ENCODE measurements at places on chromosomes 3 and 15. TPM values are rescaled to one million over a fixed set of nuclear protein-coding genes. Genes with fewer than 3 reads are reported as not detected.
A peak's percentile ranks its signal among the peaks of the same experiment; 100 is the strongest.

DNA sequence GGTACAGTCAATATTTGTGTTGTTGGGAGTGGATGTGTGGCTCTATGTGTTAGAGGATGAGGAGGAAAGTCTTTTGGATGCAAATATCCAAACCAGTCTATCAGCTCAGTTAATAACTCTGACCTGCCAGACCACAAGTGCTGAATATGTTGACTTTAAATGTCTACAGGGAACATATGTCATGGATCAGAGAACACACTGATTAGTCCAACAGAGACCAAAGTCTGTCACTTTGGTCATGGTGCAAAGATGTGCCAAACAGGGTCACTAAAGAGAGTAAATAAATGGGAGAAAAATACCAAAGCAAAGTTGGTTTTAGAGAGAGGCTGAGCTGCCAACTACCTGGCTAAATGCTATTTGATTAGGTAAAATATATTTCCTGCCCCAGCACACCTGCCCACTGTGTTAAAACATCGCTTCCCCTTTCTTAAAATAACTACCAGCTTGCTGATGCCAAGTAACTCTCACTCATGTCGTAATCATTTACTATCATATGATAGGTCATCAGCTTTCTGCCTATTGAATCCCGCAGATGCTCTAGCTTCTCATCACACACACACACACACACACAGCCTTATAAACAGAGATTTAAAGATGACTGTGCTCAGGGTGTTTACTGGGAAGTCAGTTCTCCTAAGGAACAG lies 173.3 kb downstream of the PDZRN3 start:
- DNase-seq, result no peak

The FEZF2 gene
- total RNA-seq, result not detected

DNA sequence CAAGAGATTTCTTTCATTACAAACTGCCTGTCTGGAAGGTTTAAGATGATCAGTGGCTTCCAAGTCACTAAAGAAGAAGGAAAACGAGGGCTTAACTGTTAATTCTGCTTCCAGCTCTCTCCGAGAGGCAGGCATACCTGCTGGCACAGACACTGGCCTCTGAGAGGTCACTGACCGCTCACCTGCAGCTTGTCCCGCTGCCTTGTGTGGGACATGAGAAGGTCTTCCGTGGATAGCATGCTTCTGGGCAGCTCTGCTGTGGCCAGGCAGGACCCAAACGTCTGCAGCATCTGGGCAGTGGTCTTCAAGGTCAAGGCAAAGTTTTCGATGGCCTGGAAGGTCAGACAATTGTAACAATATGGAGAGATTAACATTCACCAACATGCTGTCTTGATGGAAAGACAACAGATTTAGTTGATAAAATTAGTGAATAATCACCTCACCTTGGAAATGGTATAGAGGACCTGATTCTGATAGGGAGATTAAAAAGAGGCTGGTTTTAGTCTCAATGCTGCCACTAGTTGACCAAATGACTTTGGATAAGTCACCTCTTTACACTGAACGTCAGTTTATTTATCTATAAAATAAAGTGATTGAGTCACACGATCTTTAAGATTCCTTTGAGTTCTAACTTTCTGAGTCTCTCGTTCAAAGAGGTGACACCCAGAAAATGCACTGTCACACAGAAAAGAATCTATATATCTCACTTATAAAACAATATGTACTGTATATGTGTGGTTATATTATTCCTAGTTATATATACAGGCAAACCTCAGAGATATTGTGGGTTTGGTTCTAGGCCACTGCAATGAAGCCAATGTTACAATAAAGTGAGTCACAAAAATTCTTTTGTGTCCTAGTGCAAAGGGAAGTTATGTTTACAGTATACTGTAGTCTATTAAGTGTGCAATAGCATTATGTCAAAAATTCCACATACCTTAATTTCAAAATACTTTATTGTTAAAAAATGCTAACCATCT lies 65.1 kb downstream of the B3GNT5 start:
- no peak for DNase-seq

The TNNC1 gene
- total RNA-seq, result 0.81 TPM

GRCh38 chr15:66603301-66604179 lies 37.7 kb upstream of the LCTL start:
- peak; percentile 55 for DNase-seq

The BUB1B gene
- 1.4 TPM for total RNA-seq

GRCh38 chr3:39502838-39503145 lies 35.3 kb downstream of the MOBP start:
- DNase-seq, result no peak

DNA sequence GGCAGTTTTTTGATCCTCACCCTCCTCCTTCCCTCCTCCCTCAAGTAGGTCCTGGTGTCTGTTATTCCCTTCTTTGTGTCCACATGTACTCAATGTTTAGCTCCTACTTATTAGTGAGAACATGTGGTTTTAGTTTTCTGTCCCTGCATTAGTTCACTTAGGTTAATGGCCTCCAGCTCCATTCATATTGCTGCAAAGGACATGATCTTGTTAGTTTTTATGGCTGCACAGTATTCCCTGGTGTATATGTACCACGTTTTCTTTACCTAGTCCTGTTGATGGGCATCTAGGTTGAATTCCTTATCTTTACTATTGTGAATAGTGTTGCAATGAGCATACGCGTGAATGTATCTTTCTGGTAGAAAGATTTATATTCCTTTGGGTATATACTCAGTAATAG lies 61.7 kb upstream of the FGF7 start:
- no peak for DNase-seq

The CORO2B gene
- total RNA-seq, result 2.9 TPM

DNA sequence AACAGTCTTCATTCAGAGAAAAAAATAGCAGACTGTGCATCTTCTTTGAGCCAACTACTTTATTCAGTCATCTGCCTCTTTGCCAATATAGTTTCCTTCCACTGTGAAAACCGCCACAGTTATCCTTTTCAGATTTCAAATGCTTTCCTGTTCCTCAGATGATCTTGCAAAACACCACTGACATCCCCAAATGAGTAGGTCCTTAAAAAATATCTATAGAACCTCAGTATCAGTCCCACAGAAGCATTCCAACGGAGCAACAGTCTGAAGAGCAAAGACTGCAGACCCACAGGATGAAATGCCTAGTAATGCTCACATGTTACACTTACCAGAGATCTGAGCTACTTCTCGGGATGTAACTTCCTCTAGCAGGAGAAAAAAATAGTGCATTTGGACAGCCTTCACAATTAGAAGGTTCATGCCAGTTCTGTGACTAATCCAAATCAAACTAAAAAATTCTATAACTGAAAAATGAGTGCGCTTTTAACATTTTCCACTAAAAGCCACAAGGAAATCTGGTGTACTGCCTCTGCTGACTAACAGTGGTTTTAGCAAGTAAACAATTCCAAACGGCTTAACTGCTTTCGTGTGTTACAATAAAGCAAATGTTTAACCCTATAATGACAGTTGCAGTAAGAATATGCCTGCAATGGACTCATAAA lies at the start of gene ANKRD28:
Gene ANKRD28, minus strand, starts transcription at position 338 of the 662 bp plus-strand sequence. CDS start 1,458 bp downstream, outside the sequence.
- no peak for DNase-seq

The EBLN2 gene
- total RNA-seq, result 3.0 TPM

DNA sequence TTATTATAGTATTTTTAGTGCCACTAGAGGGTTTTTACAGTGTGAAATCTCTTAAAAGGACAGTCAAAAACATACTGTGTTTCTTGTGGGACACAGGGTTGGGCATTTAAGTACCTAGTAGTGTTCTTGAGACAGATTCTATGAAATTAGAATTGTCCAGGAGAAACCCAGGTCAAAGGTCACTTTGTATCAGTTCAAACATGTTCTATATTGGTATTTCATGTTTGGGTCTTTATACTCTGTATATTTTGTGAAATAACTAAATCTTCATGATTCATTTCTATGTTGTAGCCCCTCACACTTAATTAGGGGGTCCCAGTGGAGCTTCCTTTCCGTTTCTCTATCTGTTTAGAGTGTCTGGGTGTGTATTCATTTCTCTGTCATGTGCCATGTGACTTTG lies 171.6 kb downstream of the PTPRG start:
- DNase-seq, result no peak

The ASB14 gene
- total RNA-seq, result not detected

DNA sequence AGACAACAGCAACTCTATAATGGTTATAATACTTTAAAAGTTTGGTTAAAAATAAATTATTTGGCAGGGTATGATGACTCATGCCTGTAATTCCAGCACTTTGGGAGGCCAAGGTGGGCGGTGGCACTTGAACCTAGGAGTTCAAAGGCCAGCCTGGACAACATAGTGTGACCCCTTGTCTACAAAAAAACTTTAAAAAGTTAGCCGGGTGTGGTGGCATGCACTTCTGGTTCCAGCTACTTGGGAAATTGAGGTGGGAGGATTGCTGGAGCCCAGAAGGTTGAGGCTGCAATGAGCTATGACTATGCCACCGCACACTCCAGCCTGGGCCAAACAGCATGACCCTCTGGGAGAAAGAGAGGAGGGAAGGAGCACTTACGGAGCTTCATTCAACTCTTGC lies 7.7 kb upstream of the TRPC1 start:
- DNase-seq, result no peak

- no peak for DNase-seq
These were observed 67.0 kb downstream of the IMPG2 start for GRCh38 chr3:101253396-101253795.

- no peak for DNase-seq
These were observed 19.5 kb downstream of the PHC3 start for GRCh38 chr3:170162052-170162451.

DNA sequence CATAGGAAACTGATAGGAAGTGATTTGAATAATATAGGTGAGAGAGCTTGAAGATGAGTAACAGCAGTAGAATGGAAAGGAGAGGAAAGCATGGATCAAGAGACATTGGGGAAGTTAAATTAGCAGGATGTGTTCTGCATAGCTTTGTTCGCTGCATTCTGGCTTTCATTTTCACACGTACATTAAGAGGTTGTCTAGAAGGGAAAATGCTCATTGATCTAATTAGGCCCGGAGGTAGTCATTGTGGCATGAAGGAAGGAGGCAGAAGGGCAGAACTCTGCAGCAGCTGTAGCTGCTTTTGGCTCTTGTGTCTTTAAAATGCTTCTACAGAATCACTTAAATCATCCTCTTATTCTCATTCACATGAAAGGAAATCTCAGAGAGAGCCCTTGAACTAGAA lies 40.3 kb downstream of the KCNAB1 start:
- no peak for DNase-seq

DNA sequence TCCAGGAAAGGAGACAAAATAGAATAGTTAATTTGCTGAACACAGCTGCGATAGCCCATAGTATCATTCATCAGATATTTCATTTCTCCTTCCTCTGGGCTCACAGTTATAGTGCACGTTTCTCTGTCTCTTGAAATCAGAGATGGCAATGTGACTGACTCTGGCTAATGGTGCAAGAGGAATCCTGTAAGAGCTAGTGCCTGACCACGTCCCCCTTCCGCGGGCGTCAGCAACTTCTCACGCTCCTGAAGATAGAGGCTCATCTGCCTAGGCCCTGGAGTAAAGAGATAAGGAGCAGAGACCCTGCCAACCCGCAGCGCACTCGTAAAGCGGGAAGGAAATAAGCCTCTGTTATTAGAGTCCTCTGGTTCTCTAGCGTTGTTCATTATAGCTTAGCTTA lies 391.8 kb downstream of the VPS13C start:
- DNase-seq, result no peak

- peak; percentile 51 for DNase-seq
These were observed 31.7 kb downstream of the EDC3 start for GRCh38 chr15:74664028-74664616.

The ERC2 gene
- 4.2 TPM for total RNA-seq

The SI gene
- total RNA-seq, result 0.03 TPM

DNA sequence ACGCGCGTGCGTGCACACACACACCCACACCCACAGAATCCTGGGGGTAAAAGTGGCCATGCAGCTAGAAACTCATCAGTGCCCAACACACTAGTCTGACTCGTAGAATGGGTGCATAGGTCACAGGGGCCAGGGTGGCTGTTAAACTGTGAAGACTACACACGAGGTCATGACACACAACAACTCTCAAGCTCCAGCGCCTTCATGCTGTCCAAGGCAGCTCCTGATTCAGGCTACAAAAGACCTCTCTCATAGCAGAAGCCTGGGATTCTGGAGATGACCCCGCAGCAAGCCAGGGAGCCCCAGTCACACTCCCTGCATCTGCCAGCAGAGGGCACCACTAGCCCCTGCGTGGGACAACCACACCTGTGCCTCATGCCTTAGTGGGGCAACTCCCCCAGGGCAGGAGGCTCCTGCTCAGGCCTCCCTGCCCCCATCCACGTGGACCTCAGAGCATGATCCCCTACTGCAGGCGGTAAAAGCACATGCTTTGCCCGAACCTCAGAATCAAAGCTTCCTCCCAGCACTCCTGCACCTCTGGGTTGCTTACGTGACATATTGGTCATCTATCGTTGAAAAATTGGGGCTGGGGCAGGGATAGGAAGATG lies 93.1 kb downstream of the LRIG1 start:
- peak; percentile 61 for DNase-seq

GRCh38 chr3:125324341-125324740 lies 50.8 kb downstream of the ZNF148 start:
- DNase-seq, result no peak

- no peak for DNase-seq
These were observed 1.0 kb downstream of the ZNF589 start for GRCh38 chr3:48241796-48242455.

- DNase-seq, result no peak
These were observed 25.1 kb downstream of the OXSR1 start for GRCh38 chr3:38190481-38190881.

- DNase-seq, result no peak
These were observed 153.8 kb downstream of the OPA1 start for GRCh38 chr3:193746832-193747231.

DNA sequence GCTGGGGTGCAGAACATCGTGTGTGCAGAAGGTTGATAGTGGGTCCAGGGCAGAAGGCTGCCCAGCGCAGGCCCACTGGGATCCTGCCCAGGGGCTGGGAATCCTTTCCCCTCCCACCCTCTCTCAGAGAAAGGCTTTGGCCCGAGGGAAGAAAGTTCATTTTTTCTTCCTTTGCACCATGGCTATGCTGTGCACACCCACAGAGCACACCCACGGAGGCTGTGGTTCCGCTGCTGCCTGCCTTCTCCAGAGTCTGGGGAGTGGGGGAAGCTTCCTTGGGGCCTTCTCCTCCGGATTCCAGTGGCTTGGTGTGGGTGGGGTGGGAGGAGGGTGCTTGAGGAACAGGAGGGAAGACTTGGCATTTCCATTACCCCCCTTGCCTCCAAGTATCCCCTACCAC lies 7.0 kb upstream of the PRKCD start:
- DNase-seq, result no peak

- DNase-seq, result no peak
These were observed 81.4 kb downstream of the IL12A start for GRCh38 chr3:160069986-160070385.

The GRIP2 gene
- 2.1 TPM for total RNA-seq

DNA sequence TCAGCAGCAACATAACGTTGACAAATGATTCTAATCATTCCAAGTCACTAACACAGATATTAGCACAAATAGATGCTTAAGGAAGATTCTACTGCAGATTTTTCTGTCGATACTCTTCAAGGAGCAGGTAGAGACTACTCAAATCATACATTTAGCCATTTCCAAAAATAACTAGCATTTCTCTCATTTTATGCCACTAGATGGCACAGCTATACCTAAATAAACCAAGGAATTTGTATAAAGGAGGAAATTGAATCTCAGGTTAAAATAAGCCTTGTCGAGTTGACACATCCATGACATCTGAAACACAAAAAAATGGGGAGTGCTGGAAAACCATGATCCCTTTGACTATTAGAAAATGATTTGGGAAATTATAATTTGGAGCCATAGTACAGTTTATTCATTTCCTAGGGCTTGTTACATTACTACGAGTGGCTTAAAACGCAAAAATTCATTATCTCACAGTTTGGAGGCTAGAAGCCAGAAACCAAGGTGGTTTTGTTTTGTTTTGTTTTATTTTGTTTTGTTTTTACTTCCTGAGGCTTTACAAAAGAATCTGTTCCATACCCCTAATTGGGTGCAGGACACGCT lies 59.5 kb upstream of the STRIT1 start:
- no peak for DNase-seq

GRCh38 chr3:4838621-4839022 lies 140.6 kb upstream of the BHLHE40 start:
- no peak for DNase-seq

Measured in mucosa of gallbladder (tissue), 1 donor.